NCI-H526 treated with DMSO at 0.1 percent for 48 hours (cell line): ENCODE measurements at places on chromosomes 4 and X.

DNA sequence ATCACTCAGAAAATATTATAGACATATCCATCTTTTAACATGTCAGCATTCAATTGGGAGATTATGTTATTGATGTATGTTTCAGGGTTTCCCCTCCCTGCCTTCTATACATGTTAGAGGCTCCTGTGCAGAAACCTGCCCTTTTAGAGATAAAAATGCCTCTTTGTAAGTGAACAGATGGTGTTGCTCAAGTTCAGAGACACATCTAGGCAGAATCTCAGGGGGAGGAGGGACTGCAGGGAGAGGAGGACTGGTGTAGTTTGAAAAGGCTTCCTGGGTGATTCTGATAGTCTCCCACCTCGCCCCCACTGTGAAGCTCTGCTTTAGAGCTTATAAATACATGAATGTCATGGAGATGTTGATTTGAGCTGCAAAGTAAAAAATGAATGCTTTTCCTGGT, 12.0 kb upstream of the UNC5C start:
- DNase-seq, result no peak

- DNase-seq, result no peak
These were observed 993.6 kb downstream of the ARAP2 start for GRCh38 chr4:35250761-35251160.

GRCh38 chrX:150759568-150760416, 66.6 kb downstream of the MTMR1 start:
- no peak for DNase-seq

DNA sequence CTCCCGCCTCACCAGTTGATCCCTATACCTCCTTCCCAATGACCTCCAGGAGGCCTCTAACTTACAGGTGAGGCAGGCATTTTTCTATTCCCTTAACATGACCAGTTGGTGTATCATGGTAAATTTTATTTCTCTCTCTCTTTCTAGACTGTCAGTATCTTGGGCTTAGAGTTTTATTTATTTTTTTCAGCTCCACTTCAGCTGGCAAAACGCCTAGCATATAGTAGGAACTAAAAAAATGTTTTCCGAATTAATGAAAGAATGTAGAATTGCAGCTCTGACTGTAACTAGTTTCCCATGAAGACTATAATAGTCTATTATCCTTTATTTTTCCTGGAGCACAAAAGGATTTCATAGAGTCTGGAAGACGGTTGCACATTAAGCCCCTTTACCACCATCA, 84.8 kb downstream of the PDE5A start:
- no peak for DNase-seq

DNA sequence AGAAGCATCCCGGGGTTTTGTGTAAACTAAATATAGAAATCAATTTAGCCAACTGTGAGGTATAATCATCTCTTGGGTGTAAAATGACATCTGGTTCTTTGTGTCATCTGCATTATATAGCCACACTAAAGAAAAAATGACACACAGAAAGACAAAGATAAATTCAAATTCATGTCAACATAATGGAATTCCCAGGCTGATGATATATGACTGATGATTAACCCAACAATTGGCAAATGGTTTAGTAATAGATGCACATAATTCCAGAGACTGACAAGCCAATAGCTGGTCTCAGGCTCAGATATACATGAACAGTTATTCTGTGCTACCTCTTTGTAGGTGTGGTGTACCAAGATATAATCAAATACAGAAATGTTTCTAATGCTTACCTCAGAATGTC, 375.4 kb upstream of the PITX2 start:
- no peak for DNase-seq

DNA sequence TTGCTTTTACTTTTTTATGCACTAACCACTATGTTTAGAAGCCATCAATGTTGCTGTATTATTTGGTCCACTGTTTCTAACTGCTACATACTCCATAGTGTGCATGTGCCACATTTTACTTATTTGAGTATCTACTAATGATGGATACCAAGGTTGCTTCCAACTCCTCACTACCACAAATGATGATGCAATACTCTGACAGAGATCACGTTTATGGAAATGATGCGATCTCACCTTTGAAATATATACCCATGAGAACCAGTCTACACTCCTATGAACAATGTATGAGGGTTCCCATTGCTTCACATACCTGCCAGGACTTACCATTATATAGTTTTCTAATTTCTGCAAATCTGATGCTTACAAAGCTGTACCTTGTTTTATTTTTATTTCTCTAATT, 44.2 kb downstream of the HUWE1 start:
- no peak for DNase-seq

GRCh38 chr4:53863736-53864365, 200.6 kb downstream of the CHIC2 start:
- DNase-seq, result no peak

DNA sequence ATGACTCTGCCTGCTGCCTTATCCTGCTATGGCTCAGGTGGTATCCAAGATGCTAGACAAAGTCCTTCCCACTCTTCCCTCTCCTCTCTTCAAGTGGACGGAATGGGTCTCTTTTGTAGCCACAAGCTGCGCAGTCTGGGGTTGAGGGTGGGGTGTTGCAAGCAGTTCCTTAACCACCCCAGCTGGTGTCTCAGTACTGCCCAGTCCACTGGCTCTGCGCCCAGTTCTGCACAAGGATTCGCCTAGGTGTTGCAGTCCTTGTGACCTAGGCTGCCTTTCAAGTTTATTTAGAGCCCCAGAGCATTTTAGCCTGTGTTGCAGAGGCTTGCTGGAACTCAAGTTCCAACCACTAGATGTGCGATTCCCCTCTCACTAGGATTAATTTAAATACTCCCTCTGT, 120.7 kb downstream of the NEXMIF start:
- DNase-seq, result no peak

- DNase-seq, result no peak
These were observed 27.8 kb downstream of the RP2 start for GRCh38 chrX:46864606-46865005.

DNA sequence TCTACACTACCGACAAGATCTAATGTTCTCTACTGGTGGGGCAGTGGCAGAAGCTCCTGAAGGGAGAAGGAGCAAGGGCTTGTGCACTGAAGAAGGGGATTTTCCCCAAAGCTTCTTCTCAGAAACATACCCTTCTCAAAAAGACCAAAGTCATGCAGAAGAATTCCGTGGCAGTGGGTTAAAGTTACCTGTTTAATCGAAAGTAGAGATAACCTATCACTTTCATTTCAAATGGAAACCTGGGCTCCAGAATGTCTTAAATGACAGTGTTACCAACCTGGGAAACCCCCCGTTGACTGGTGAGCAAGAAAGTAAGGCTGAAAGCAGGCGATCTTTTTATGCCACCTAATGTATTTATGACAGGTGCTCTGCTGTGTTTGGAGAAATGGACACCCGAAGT, 92.5 kb upstream of the TEX13D start:
- DNase-seq, result no peak

GRCh38 chr4:7647600-7648543, 213.1 kb upstream of the PSAPL1 start:
- no peak for DNase-seq

- no peak for DNase-seq
These were observed 38.8 kb downstream of the GAB1 start for GRCh38 chr4:143375326-143376073.

DNA sequence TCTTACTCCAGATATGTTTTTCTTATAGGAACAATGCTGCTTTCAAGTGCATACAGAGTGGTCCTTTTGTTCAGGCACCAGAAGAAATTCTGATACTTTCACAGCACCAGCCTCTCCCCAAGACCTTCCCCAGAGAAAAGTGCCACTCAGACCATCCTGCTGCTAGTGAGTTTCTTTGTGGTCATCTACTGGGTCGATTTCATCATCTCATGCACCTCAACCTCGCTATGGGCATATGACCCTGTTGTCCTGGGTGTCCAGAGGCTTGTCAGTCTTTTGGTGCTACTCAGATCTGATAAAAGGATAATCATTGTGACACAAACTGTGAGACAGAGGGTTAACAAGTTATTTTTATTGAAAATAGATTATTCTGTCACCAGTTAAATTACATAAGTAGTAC, 39.5 kb downstream of the WDR13 start:
- no peak for DNase-seq

GRCh38 chr4:117996891-117997290, 37.4 kb upstream of the NDST3 start:
- no peak for DNase-seq

DNA sequence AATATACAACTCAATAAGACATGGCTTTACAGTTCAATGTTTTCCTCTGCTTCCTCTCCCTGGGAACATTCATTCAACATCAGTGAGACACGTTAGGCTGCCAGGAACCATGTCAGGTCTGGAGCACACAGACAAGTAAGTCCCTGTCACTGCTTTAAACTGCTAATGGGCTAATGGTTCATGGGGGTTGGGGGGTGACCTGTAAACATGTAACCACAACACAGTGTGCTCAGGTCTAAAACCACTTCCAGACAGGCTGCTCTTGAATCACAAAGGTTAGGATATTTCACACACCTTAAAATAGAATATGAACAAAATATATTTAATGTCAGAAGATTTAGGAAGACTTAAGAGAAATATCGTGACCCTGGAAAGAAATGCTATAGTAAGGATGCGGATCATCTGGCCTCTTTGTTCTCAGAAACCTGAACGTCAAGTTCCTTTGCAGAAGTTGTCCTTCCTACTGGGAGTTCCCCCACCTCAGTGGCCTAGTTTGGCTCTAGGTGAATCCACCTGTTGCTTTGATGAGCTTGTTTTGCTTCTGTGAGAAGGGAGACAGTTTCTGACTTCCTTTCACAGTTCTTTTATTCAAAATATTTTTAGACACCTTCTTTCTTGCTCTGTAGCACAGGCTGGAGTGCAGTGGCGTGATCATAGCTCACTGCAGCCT, 359.9 kb downstream of the UNC5C start:
- DNase-seq, result no peak

- peak; percentile 33 for DNase-seq
These were observed 47.8 kb upstream of the SETD7 start for GRCh38 chr4:139603576-139604410.

DNA sequence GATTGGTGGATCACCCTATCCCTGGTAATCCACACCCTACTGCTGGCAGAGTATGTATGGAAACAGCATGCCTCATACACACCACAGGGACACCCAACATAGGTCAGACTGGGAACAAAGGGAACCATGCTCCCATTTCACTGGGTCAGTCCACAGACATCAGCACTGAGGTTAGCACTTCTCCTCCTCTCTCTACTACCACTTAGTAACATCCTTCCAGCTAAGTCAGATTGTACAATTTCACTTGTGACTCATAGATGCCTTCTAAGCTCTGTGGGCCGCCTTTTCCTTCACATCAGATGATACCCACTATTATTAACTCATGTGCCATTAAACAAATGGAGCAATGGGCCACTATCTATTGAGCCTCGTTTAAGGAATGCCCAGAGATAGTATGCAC, 15.5 kb upstream of the ZXDA start:
- no peak for DNase-seq

DNA sequence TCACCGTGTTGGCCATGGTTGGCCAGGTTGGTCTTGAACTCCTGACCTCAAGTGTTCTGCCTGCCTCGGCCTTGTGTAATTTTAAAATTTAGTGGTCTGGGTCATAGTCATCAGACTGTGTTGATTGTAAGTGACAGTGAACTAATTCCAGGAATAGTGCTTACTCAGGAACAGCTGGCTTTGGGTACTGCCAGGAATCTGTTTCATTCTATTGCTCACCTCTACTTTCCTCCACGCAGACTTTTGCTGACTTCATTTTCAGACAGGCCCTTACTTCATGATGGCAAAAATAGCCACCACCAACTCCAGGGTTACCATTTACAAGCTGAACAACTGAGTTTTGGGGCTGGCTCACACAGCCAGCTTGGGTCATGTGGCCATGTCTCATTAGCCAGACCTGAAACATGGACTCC, 54.6 kb downstream of the FNIP2 start:
- no peak for DNase-seq

- DNase-seq, result no peak
These were observed 20.9 kb downstream of the APOOL start for GRCh38 chrX:85024562-85024961.

- no peak for DNase-seq
These were observed 85.5 kb upstream of the ADRA2C start for GRCh38 chr4:3680656-3681055.

GRCh38 chr4:150237110-150237872, 159.0 kb downstream of the DCLK2 start:
- no peak for DNase-seq

GRCh38 chr4:73223258-73223650, 35.3 kb downstream of the ANKRD17 start:
- DNase-seq, result no peak

DNA sequence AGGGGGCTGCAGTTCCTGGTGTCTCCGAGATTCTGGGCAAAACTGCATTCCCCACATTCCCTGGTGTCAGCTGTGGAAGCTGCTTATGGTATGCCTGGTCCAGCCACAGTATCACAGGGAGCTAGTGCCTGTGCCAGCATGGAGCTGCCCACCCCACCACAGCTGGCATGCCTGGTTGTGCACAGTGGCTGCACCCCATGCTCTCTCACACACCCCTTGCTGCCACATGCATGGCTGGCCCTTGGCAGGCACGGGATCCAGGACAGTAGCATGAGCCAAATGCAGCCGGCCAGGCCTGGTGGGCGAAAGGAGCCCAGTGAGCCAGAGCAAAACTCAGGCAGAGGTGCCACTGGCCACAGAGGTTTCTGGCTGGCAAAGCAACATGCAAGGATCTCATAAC, 418.0 kb upstream of the SPOCK3 start:
- DNase-seq, result no peak

DNA sequence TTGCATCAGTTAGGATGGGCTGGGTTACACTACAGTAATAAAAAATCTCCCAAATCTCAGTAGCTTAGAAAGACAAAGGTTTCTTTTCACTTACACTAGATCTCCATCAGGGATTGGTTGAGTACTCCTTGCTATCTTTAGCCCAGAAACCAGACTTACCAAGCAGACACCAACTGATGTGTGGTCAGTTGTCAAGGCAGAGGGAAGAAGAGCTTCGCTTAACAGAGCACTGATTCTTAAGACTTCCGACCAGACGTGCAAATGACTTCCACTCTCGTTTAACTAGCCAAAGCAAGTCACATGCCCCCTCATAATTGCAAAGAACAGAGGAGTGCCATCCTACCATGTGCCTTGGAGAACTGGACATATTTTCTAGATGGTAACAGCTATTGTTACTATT, 5.7 kb upstream of the ZNF518B start:
- DNase-seq, result no peak

- DNase-seq, result no peak
These were observed 13.1 kb upstream of the DRP2 start for GRCh38 chrX:101206471-101206870.

DNA sequence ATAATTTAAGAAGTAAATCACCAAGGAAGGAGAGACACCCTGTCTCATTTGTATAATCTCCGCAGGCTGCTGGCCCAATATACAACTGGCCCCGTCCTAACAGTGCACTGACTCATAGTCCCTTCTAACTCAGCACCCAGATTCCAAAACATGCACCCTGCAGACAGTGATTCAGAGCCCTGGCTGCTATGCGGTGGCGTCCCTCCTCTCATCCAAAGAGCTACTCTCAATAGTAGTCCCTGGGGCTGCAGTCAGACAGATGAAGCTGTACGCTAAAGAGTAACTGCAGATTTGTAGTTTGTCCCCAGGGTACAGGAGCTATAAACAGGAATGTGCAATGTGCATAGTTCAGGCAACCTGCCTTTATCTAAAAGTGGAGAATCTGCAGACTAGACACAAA, 23.0 kb downstream of the GABRA3 start:
- no peak for DNase-seq
